ENCODE measurements at places on chromosomes 2 and 18. TPM values are rescaled to one million over a fixed set of nuclear protein-coding genes. Genes with fewer than 3 reads are reported as not detected.

The MALL gene
- 133 TPM for total RNA-seq

The MLPH gene
- total RNA-seq, result 253 TPM

The LCT gene
- total RNA-seq, result 0.03 TPM

The SNTG2 gene
- not detected for total RNA-seq

The RAD51AP2 gene
- total RNA-seq, result not detected

The PXDN gene
- 13.0 TPM for total RNA-seq

The RND3 gene
- total RNA-seq, result 75.4 TPM

The MYL12B gene
- total RNA-seq, result 399 TPM

The ECEL1 gene
- 0.22 TPM for total RNA-seq

The UNC80 gene
- not detected for total RNA-seq

The DNAJC5G gene
- not detected for total RNA-seq

The RTP5 gene
- total RNA-seq, result not detected

The INHBB gene
- total RNA-seq, result 17.6 TPM

The ANKRD44 gene
- 2.5 TPM for total RNA-seq

The XPO1 gene
- 57.5 TPM for total RNA-seq

The OSR1 gene
- 5.1 TPM for total RNA-seq

The GPBAR1 gene
- total RNA-seq, result not detected

The CPLX4 gene
- not detected for total RNA-seq

The CNDP1 gene
- not detected for total RNA-seq

The MAP3K19 gene
- not detected for total RNA-seq

The HOXD13 gene
- 0.15 TPM for total RNA-seq

The CCDC68 gene
- 3.4 TPM for total RNA-seq

The SLC30A3 gene
- 3.8 TPM for total RNA-seq

The RIOK3 gene
- total RNA-seq, result 35.3 TPM

The NT5C1B gene
- not detected for total RNA-seq

The SCYGR2 gene
- total RNA-seq, result not detected

The DNAH7 gene
- 1.4 TPM for total RNA-seq

The RIT2 gene
- not detected for total RNA-seq

The TMEM163 gene
- 0.13 TPM for total RNA-seq

The VWA3B gene
- not detected for total RNA-seq

The SIGLEC15 gene
- total RNA-seq, result not detected

The RGPD3 gene
- 0.10 TPM for total RNA-seq

The HES6 gene
- 13.9 TPM for total RNA-seq

The COLEC12 gene
- total RNA-seq, result not detected

The RMDN2 gene
- total RNA-seq, result 4.6 TPM

The BOLL gene
- not detected for total RNA-seq

The AQP12B gene
- not detected for total RNA-seq

All from A549 treated with RU486 at 1 μM for 4 hours (cell line).